Activated CD4-positive, alpha-beta memory T cell treated with anti-CD3 and anti-CD28 coated beads, Interleukin-2, amount 10 ng/mL, durations not matched to agents 7 days and 5 days (primary cell): ENCODE measurements at places on chromosomes 13 and 19.

DNA sequence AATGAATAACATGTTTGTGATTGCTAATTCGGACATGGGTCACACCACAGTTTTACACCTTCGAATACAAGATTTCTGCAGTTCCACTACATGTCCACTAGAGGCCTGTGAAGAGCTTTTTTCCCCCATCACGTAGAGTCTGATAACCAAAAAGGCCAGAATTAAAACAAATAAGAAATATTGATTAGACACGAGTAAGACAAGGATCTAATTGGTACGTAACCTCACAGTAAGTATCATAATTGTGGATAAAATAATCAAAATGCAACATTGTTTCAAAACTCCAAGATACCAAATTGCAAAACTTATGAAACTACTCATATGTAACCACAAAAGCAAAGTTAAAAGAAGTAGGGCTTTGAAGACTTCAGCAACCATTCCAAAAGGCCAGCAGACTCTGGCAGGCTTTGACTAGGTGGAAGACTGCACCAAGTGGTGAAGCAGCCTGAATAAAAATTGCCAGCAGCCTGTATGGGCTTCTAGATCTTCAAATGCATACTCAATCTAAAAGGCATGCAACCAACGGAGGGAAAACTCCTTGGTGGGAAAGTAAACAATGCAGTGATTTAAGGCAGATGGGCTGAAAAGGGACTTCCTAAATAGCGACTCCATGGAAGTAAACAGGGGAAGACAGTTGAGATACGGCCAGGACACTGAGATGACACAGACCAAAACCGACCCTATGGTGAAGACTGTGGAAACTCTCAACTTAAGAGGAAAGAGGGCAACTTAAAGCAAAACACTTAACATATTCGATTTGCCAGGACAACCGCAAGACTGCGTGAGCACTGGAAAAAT lies 56.7 kb downstream of the STARD13 start:
- no peak overlapping the region for H3K27ac ChIP-seq
- peaks cover 7% of the 10 kb centered on the region for H3K27me3 ChIP-seq
- no peak for DNase-seq
- peaks cover 6% of the 10 kb centered on the region for H3K4me1 ChIP-seq
- H3K36me3 ChIP-seq, result no peaks in the 10 kb centered on the region

DNA sequence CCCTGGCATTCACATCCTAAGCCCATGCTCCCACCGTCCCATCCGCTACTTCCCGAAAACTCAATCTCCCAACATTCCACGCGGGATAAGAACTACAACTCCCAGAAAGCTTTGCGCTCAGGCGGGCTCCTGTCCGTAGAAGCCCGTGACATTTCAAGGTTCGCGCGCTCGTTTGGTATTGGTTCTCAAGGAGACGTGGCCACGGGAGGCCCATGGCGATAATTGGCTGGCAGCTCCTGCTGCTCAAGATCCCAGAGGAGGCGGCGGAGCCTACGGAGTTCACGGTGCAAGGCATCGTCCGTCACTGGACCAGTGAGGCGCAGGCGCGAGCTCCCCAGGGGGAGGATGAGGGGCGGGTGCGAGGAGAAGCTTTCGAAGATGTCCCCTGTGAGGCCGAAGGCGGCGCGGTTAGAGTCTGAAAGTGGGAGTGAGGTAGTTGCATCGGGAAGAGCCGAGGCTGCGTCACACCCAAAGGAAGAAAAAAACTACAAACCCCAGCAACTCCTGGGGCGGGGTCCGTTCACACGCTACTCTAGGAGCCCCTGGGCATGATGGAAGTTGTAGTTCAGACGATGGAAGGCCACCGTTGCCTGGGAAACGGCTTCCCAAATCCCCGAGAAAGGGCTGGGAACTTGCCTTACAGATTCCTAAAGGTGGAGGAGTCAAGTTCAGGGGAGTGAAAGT lies 1.2 kb upstream of the MAMSTR start:
- H3K4me3 ChIP-seq, result peak overlapping the region; percentile 87
- no peaks in the 10 kb centered on the region for H3K27me3 ChIP-seq
- H3K36me3 ChIP-seq, result peaks cover 11% of the 10 kb centered on the region
- peak overlapping the region; percentile 95 for H3K27ac ChIP-seq

GRCh38 chr13:92761710-92762109 lies 464.9 kb upstream of the GPC6 start:
- H3K4me3 ChIP-seq, result no peak overlapping the region
- no peak overlapping the region for H3K27ac ChIP-seq
- no peaks in the 10 kb centered on the region for H3K27me3 ChIP-seq

GRCh38 chr19:18339723-18340122 lies 675 bp upstream of the PGPEP1 start:
- peak overlapping the region; percentile 29 for H3K27ac ChIP-seq
- peaks cover 7% of the 10 kb centered on the region for H3K36me3 ChIP-seq
- peaks cover 23% of the 10 kb centered on the region for H3K4me1 ChIP-seq
- H3K27me3 ChIP-seq, result peaks cover 1% of the 10 kb centered on the region
- peak overlapping the region; percentile 83 for H3K4me3 ChIP-seq
- no peak for DNase-seq

DNA sequence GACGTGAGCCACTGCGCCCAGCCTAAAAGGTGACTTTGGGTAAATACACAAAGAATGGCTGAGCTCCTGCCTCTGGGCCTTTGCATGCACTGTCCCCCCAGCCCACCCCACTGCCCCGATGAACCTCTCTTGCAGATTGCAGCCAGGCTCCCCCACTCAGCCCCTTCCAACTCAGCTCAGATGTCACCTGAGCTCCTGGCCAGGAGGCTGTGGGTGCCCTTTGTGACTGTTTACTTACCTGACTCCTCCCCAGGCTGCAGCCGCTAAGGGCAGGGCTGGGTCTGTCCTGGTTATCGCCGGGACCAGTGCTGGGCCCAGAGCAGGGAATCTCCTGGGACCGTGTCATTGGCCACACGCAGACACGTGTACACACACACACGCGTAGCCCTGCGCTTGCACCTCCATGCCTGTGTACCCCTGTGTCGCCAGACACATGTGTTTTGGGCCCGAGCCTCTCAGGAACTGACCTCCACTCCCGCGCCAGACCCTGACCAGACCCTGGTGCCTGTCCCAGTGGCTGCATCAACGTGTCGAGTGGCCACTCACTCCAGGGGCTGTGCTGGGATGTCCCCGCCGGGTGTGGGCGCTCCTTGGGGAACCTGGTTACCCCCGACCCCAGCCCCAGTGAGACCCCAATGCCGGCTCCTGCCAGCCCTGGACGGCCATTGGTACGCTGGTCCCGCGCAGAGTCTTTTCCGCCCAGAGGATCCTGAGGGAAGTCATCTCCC lies 18.7 kb downstream of the EFNA2 start:
- no peak for DNase-seq

- no peak overlapping the region for H3K4me3 ChIP-seq
- H3K36me3 ChIP-seq, result no peaks in the 10 kb centered on the region
- no peak overlapping the region for H3K27ac ChIP-seq
- H3K4me1 ChIP-seq, result no peaks in the 10 kb centered on the region
These were observed 380.4 kb downstream of the OLFM4 start for GRCh38 chr13:53408847-53409568.

DNA sequence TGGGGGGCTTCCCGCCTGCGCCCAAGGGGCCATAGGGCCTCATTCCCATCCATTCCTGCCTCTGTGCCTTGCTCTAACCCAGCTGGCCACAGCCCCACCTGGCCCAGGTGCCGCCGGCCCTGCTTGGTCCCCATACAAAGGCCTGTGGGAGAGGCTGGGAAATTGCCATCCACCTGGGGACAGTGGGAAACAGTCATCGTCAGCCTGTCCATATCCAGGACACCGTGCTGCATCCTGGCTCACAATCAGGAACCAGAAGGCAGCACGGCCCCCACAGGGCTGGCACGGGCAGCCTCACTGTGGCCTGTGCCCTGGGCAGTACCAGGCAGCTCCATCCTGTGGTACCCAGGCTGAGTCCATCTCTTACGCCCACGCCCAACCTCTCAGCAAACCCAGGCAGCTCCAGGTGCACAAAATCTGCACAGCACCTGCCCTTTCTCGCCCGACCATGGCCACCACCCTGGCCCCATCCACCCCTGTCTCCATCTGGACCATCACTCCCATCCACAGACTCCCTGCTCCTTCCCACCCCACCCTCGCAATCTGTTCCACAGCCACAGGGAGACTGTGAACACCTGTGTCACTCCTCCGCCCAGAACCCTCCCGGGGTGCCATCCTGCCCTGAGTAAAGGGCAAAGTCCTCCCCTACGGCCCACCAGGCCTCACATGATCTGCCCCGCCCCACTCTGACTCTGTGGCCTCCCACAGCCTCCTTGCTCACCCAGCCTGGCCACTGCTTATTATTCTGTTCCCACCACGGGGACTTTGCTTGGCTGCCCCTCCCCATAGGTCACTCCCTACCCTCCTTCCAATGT lies 21.1 kb upstream of the FBXO27 start:
- DNase-seq, result no peak
- no peaks in the 10 kb centered on the region for H3K4me1 ChIP-seq
- H3K27me3 ChIP-seq, result peaks cover 4% of the 10 kb centered on the region
- no peak overlapping the region for H3K4me3 ChIP-seq

DNA sequence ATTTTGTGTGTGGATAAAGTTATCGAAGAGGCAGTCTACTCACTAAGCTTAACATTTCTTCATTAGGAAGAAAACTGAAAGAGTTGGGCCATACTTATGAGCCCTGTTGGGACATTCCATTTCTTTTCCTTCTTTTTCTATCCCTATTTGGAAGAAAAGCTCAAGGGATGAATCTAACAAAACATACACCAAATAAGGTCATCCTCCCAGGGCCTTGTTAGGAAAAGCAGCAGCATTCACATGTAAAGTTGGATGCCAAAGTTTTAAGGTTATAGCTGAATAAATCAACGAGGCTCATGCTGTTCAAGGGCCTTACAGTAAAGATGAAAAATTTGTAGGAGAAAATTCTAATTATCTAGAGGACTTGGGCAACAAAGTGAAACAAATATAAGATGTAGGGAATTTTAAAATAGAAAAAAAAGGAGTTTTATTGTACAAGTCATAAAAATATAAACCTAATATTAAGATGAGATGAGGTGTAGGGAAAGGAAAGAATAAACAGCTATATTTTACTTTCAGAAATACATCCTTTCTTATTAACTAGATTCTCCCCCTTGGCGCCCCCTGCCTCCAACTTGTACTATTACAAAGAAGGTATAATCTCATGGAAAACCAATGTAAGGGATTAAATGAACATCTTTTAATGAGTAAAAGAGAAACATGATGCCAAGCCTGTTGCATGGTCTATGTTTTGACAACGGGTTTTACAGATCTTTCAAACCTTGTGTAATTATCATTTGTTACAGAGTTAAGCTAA lies 160.4 kb downstream of the PCDH20 start:
- H3K36me3 ChIP-seq, result no peaks in the 10 kb centered on the region
- no peak overlapping the region for H3K4me3 ChIP-seq
- no peaks in the 10 kb centered on the region for H3K4me1 ChIP-seq
- H3K27ac ChIP-seq, result no peak overlapping the region
- no peak for DNase-seq

GRCh38 chr13:95174517-95174916 lies 126.7 kb downstream of the ABCC4 start:
- H3K27me3 ChIP-seq, result no peaks in the 10 kb centered on the region
- H3K36me3 ChIP-seq, result peaks cover 30% of the 10 kb centered on the region
- DNase-seq, result no peak
- H3K4me3 ChIP-seq, result no peak overlapping the region

DNA sequence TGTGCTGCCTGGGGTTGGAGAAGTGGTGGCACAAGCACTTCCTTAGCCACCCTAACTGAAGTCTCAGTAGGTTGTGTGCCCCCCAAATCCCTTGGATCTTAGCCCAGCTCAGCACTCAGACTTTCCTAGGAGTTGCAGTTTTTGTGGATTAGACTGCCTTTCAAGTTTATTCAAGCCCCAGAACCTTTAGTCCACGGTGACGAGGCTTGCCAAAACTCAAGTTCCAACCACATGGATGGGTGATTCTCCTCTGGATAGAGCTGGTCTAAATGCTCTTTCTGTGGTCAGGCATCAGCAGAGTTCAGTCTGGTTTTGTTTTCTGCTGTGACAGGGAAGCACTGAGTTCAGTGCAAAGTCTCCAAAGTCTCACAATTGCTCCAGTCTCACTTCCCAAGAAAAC lies 2858.7 kb downstream of the PCDH9 start:
- H3K27me3 ChIP-seq, result no peaks in the 10 kb centered on the region
- no peak overlapping the region for H3K27ac ChIP-seq
- no peak overlapping the region for H3K4me3 ChIP-seq
- no peak for DNase-seq
- no peaks in the 10 kb centered on the region for H3K36me3 ChIP-seq

DNA sequence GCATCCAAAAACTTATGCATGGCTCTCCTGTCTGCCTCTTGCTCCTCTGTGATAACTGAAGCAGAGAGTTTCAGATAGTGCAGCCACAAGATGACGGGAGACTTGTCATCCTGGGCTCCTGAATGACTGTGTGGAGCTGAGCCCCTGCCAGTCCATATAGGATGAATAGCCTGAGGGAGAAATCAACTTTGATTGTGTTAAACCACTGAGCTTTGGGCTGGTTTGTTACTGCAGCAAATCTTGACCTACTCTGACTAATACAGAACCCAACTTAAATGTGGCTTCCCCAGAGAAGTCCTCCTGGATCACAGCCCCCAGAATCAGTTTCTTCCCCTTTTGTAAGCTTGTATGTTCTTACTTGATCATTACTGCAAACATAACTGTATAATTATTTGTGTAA lies 11.2 kb upstream of the ATG4D start:
- DNase-seq, result no peak
- H3K36me3 ChIP-seq, result no peaks in the 10 kb centered on the region
- no peak overlapping the region for H3K27ac ChIP-seq
- H3K4me1 ChIP-seq, result no peaks in the 10 kb centered on the region
- H3K27me3 ChIP-seq, result peaks cover 16% of the 10 kb centered on the region

GRCh38 chr13:73335210-73335609 lies 276.4 kb downstream of the KLF5 start:
- no peak overlapping the region for H3K4me3 ChIP-seq
- H3K4me1 ChIP-seq, result peaks cover 7% of the 10 kb centered on the region
- no peak for DNase-seq
- peaks cover 2% of the 10 kb centered on the region for H3K27me3 ChIP-seq
- H3K27ac ChIP-seq, result no peak overlapping the region

GRCh38 chr19:31127134-31127967 lies 221.9 kb downstream of the TSHZ3 start:
- H3K27ac ChIP-seq, result no peak overlapping the region
- no peaks in the 10 kb centered on the region for H3K36me3 ChIP-seq
- no peak overlapping the region for H3K4me3 ChIP-seq
- H3K27me3 ChIP-seq, result no peaks in the 10 kb centered on the region
- no peaks in the 10 kb centered on the region for H3K4me1 ChIP-seq

DNA sequence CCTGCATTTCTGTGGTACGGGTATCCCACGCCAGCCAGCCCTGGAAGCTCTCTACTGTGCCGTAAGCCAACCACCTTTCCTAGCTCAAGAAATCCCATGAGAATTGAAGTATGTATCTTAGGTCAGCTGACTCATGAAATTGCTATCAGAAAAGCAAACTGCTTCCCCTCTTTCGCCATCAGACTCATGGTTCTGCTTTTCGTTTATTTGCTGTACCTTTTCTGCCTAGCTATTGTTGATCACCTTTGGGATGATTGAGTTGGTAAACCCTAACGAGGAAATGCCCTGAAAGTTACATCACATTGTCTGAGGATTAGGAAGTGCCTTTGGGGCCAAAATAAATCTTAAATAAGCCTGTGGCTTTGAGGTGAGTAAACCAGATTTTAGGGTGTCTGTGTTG lies at the start of gene ADGRE3:
Gene ADGRE3 (minus strand): TSS at position 81 of the 400 bp plus-strand sequence. CDS start 74 bp downstream, at position 7.
- no peaks in the 10 kb centered on the region for H3K36me3 ChIP-seq
- H3K4me1 ChIP-seq, result peaks cover 2% of the 10 kb centered on the region
- no peak for DNase-seq
- H3K4me3 ChIP-seq, result no peak within 1 kb of the TSS
- H3K27me3 ChIP-seq, result peaks cover 7% of the 10 kb centered on the region

- H3K27ac ChIP-seq, result peak within 1 kb of the TSS; percentile 81
- no peaks in the 10 kb centered on the region for H3K36me3 ChIP-seq
- DNase-seq, result peak; percentile 79
- peak within 1 kb of the TSS; percentile 79 for H3K4me3 ChIP-seq
- peaks cover 3% of the 10 kb centered on the region for H3K27me3 ChIP-seq
These were observed at the start of gene CERS4 for GRCh38 chr19:8208922-8209461. TSS of gene CERS4 (plus strand) at chr19:8209370. CDS start at chr19:8251077, 41,707 bp downstream.
